ENCODE measurements at places on chromosomes 3 and 15. TPM values are rescaled to one million over a fixed set of nuclear protein-coding genes. Genes with fewer than 3 reads are reported as not detected.

Gene ZNF774
- 2.5 TPM for total RNA-seq

Gene RETNLB
- not detected for total RNA-seq

Gene ECE2
- total RNA-seq, result 1.4 TPM

Gene KBTBD8
- 12.2 TPM for total RNA-seq

Gene PDIA5
- 76.0 TPM for total RNA-seq

Gene PRSS50
- 6.2 TPM for total RNA-seq

Gene IQCF5
- total RNA-seq, result 114 TPM

Gene LRRC31
- total RNA-seq, result 0.24 TPM

Gene CPNE4
- total RNA-seq, result 8.4 TPM

Gene CYP1A1
- 0.19 TPM for total RNA-seq

Gene PTPRG
- total RNA-seq, result 75.4 TPM

Gene ADIPOQ
- 0.12 TPM for total RNA-seq

Gene AHSG
- total RNA-seq, result 0.81 TPM

Gene STAG1
- 40.2 TPM for total RNA-seq

Gene ELP6
- total RNA-seq, result 39.7 TPM

Gene IGSF11
- total RNA-seq, result 105 TPM

Gene TM4SF1
- total RNA-seq, result 16.2 TPM

Gene ISY1
- 21.0 TPM for total RNA-seq

Gene TUSC7
- 2.1 TPM for total RNA-seq

All from testis (tissue), 5 donors.